Aorta (tissue), 5 donors: ENCODE measurements at places on chromosomes 5 and 9. TPM values are rescaled to one million over a fixed set of nuclear protein-coding genes. Genes with fewer than 3 reads are reported as not detected.

Gene CAMK2A
- 0.15 TPM for total RNA-seq

Gene LCN9
- not detected for total RNA-seq

Gene TNFSF8
- 3.7 TPM for total RNA-seq

Gene ZNF462
- total RNA-seq: 24.0 TPM

Gene GABRG2
- total RNA-seq: not detected

Gene TAF11L10
- total RNA-seq: not detected

Gene BTNL8
- total RNA-seq: 0.29 TPM

Gene FCN1
- total RNA-seq: 14.4 TPM

Gene RMRP
- total RNA-seq: 14,949 TPM

Gene SHROOM1
- total RNA-seq: 6.1 TPM

Gene POMT1
- total RNA-seq: 33.1 TPM

Gene STXBP1
- total RNA-seq: 50.0 TPM

Gene MLANA
- total RNA-seq: not detected

Gene CCDC180
- total RNA-seq: 8.5 TPM

Gene AK1
- 92.4 TPM for total RNA-seq

GRCh38 chr9:7974335-7974960, 174.9 kb upstream of the DMAC1 start:
- no peaks in the 10 kb centered on the region for H3K36me3 ChIP-seq
- H3K4me1 ChIP-seq: no peaks in the 10 kb centered on the region
- H3K4me3 ChIP-seq: no peak overlapping the region
- H3K27me3 ChIP-seq: no peaks in the 10 kb centered on the region
- no peak overlapping the region for H3K27ac ChIP-seq

DNA sequence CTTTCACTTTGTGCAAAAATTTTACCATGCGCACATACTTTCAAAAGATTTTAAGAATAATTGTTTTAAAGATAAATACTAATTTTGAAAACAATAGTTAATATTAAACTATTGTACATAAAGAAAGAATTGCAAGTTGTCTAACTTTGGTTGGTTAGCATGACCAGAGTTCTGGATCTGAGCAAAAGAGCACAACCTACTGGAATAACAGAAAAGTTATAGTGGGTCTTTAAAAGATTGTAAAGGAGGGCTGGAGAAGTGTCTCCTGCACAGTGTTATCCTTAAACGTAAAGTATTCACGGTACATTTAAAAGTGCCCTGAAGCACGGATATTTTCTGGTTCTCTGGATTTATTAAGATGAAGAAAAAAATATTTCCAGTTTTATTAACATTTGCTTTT, 70.6 kb downstream of the GLIS3 start:
- H3K27ac ChIP-seq: no peak overlapping the region
- no peak overlapping the region for H3K4me3 ChIP-seq
- peaks cover 1% of the 10 kb centered on the region for H3K4me1 ChIP-seq
- no peaks in the 10 kb centered on the region for H3K27me3 ChIP-seq
- no peaks in the 10 kb centered on the region for H3K36me3 ChIP-seq

DNA sequence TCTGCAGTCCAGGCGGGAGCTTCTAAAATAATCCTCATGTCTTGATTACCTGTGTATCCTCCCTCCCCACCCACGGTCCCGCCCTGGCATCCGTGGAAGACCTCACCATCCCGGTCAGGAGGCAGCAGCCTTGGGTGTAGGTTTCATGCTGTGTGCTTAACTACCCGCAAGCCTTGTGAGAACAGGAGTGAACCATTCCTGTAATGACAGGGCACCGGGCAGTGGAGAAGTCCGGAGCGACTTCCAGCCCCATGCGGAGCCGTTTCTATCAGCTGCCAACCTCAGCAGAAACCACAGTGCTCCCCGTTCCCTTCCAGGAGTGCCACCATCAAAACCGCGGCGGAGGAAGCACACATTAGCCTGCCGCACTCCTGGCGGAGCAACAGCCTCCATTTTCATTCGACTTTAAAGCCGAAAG, 123.5 kb upstream of the LMX1B start:
- no peaks in the 10 kb centered on the region for H3K36me3 ChIP-seq
- no peak overlapping the region for H3K27ac ChIP-seq
- peak; percentile 44 for DNase-seq

GRCh38 chr9:129446828-129447550, 173.9 kb downstream of the C9orf50 start:
- no peaks in the 10 kb centered on the region for H3K27me3 ChIP-seq
- no peak overlapping the region for H3K4me3 ChIP-seq
- no peaks in the 10 kb centered on the region for H3K36me3 ChIP-seq
- H3K27ac ChIP-seq: no peak overlapping the region
- no peak for DNase-seq

GRCh38 chr9:78407636-78408312, 110.8 kb downstream of the PSAT1 start:
- H3K4me3 ChIP-seq: no peak overlapping the region
- no peaks in the 10 kb centered on the region for H3K36me3 ChIP-seq
- H3K4me1 ChIP-seq: no peaks in the 10 kb centered on the region
- DNase-seq: no peak
- no peaks in the 10 kb centered on the region for H3K27me3 ChIP-seq

DNA sequence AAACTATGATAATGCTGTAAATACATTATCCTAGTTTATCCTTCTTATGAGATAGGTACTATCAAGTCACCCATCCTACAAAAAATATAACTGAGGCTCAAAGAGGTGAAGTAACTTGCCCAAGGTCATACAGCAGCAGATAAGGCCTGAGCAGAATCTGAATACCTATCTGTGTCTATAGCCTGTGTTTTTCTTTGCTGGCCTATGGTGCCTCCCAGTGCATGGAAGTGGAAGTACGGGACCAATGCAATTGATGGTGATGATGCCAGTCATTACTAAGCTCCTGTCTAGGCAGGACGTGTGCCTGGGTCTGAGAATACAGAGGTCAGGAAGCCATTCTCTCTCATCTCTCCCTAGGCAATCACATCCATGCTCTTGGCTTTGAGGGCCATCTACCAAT, 67.8 kb downstream of the FAT2 start:
- H3K4me3 ChIP-seq: no peak overlapping the region
- no peak for DNase-seq
- H3K27me3 ChIP-seq: no peaks in the 10 kb centered on the region
- H3K36me3 ChIP-seq: no peaks in the 10 kb centered on the region
- H3K27ac ChIP-seq: no peak overlapping the region
- no peaks in the 10 kb centered on the region for H3K4me1 ChIP-seq

DNA sequence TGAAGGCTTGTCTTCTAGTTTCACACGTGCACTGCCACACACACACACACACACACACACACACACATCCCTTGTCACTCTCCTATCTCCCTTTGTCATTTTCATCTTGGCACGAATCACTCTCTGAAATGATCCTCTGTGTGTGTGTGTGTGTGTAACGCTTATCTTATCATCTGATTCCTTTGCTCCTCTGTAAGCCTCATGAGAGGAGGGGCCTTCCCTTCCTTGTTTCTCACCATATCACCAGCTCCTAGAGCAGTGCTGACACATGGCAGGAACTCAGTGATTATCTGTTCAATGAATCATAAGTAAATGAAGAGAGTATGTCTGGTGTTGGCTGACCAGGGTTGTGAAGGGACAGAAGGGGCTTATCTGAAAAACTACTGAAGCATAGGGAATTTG, 53.3 kb downstream of the PDE4D start:
- no peaks in the 10 kb centered on the region for H3K27me3 ChIP-seq
- H3K27ac ChIP-seq: no peak overlapping the region
- no peaks in the 10 kb centered on the region for H3K4me1 ChIP-seq
- no peak for DNase-seq
- no peaks in the 10 kb centered on the region for H3K36me3 ChIP-seq

GRCh38 chr5:128559300-128560297, 21.6 kb upstream of the FBN2 start:
- no peak for DNase-seq
- H3K27ac ChIP-seq: no peak overlapping the region
- no peaks in the 10 kb centered on the region for H3K27me3 ChIP-seq
- H3K36me3 ChIP-seq: no peaks in the 10 kb centered on the region

- H3K27me3 ChIP-seq: no peaks in the 10 kb centered on the region
- no peak overlapping the region for H3K27ac ChIP-seq
- no peaks in the 10 kb centered on the region for H3K36me3 ChIP-seq
- peaks cover 7% of the 10 kb centered on the region for H3K4me1 ChIP-seq
These were observed 26.8 kb downstream of the FBXW11 start for GRCh38 chr5:171979606-171980005.

- no peak overlapping the region for H3K4me3 ChIP-seq
- H3K27me3 ChIP-seq: no peaks in the 10 kb centered on the region
- H3K27ac ChIP-seq: no peak overlapping the region
- no peaks in the 10 kb centered on the region for H3K4me1 ChIP-seq
- no peaks in the 10 kb centered on the region for H3K36me3 ChIP-seq
- no peak for DNase-seq
These were observed 34.3 kb upstream of the FSD1L start for GRCh38 chr9:105413525-105413924.

- no peaks in the 10 kb centered on the region for H3K27me3 ChIP-seq
- H3K4me3 ChIP-seq: no peak overlapping the region
- no peak for DNase-seq
- H3K4me1 ChIP-seq: no peaks in the 10 kb centered on the region
These were observed 9.4 kb upstream of the PLCXD3 start for GRCh38 chr5:41519801-41520200.

DNA sequence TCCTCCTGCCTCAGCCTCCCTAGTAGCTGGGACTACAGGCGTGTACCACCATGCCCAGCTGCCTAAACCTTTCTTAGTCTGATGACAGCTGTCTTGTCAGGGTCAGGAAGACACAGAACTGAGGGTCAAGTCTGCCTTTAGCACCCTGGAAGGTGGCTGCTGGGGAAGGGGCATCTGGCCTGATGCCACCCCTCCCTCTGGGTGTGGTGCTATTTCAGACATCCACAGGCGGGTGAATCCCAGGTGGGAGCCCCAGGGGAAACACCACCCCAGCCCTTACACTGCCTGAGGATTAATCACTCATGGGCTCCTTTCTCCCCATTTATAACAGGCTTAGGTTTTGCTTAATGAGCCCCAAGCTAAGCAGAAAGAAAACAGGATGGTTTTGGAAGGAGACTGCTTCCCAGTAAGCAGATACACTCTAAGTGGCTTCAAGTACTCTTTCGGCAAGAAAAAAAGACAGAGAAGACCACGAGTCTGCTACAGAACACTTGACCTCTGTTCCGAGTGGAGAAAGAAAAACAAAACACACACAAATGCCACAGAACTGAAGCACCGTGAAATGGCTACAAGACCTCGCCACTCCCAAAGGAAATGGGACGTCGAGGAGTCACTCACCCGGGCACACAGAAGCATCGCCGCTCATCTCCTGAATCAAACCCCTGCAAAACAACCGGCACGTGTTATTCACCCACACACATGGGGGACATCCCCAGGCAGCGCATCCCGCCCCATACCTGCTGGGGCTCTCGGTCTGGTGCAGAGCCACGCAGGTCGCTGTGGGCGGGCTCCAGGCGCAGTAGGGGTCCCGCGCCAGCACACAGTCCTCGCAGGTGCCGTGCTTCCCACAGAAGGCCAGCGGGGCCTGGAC, 62.4 kb downstream of the SECISBP2 start:
- no peak overlapping the region for H3K4me3 ChIP-seq
- H3K27me3 ChIP-seq: no peaks in the 10 kb centered on the region

- H3K4me1 ChIP-seq: no peaks in the 10 kb centered on the region
- H3K27ac ChIP-seq: no peak overlapping the region
- no peaks in the 10 kb centered on the region for H3K27me3 ChIP-seq
- no peak overlapping the region for H3K4me3 ChIP-seq
- DNase-seq: no peak
These were observed 1126.4 kb upstream of the SEMA6A start for GRCh38 chr5:117701062-117701461.

GRCh38 chr9:98873526-98873925, 66.1 kb downstream of the GALNT12 start:
- H3K36me3 ChIP-seq: no peaks in the 10 kb centered on the region
- H3K27me3 ChIP-seq: no peaks in the 10 kb centered on the region

- H3K4me3 ChIP-seq: no peak overlapping the region
- no peaks in the 10 kb centered on the region for H3K36me3 ChIP-seq
- no peak overlapping the region for H3K27ac ChIP-seq
- DNase-seq: no peak
- H3K4me1 ChIP-seq: no peaks in the 10 kb centered on the region
These were observed 194.7 kb downstream of the CHSY3 start for GRCh38 chr5:130099008-130099407.

GRCh38 chr5:142134331-142135010, 25.9 kb downstream of the NDFIP1 start:
- H3K36me3 ChIP-seq: peaks cover 11% of the 10 kb centered on the region
- no peak for DNase-seq
- H3K4me1 ChIP-seq: peaks cover 1% of the 10 kb centered on the region
- H3K4me3 ChIP-seq: no peak overlapping the region
- no peaks in the 10 kb centered on the region for H3K27me3 ChIP-seq
- no peak overlapping the region for H3K27ac ChIP-seq

- DNase-seq: no peak
- no peak overlapping the region for H3K27ac ChIP-seq
- no peak overlapping the region for H3K4me3 ChIP-seq
- no peaks in the 10 kb centered on the region for H3K27me3 ChIP-seq
These were observed 53.9 kb downstream of the TSSK1B start for GRCh38 chr5:113380807-113381326.

GRCh38 chr5:178895615-178896571, at the start of gene ZFP2:
Gene ZFP2, plus strand, starts transcription at chr5:178895913. Its CDS starts 35,401 bp downstream, at chr5:178931314.
- H3K36me3 ChIP-seq: peaks cover 3% of the 10 kb centered on the region
- H3K27me3 ChIP-seq: no peaks in the 10 kb centered on the region
- no peak within 1 kb of the TSS for H3K27ac ChIP-seq
- H3K4me1 ChIP-seq: no peaks in the 10 kb centered on the region
- peak; percentile 84 for DNase-seq

- H3K27ac ChIP-seq: no peak overlapping the region
- no peaks in the 10 kb centered on the region for H3K4me1 ChIP-seq
- no peak for DNase-seq
- no peaks in the 10 kb centered on the region for H3K27me3 ChIP-seq
- H3K4me3 ChIP-seq: no peak overlapping the region
These were observed 64.4 kb downstream of the FAM114A2 start for GRCh38 chr5:153974131-153974812.

- no peaks in the 10 kb centered on the region for H3K27me3 ChIP-seq
- DNase-seq: no peak
- H3K4me1 ChIP-seq: no peaks in the 10 kb centered on the region
- no peak overlapping the region for H3K4me3 ChIP-seq
- H3K36me3 ChIP-seq: no peaks in the 10 kb centered on the region
These were observed 309.6 kb upstream of the CCNH start for GRCh38 chr5:87722286-87722685.

DNA sequence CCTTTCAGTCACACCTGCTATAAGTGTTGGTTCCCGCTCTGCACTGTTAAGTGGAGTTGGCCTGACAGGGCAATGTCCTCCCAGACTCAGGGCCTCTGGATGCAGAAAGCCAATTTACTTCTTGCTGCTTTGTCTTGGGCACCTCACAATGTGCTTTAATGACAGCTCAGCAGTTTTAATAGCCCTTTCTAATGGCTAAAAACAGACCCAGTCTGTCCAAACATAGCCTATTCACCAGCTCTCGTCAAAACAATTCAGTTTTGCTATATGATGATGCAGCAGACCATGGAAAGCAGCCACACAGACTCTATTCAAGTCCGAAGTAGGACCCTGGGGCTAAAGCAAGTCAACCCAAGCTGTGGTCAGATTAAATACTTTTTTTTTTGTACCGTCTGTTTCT, 529.1 kb upstream of the SEMA6A start:
- no peak overlapping the region for H3K27ac ChIP-seq
- H3K4me1 ChIP-seq: no peaks in the 10 kb centered on the region
- no peak for DNase-seq
- H3K36me3 ChIP-seq: no peaks in the 10 kb centered on the region
